ENCODE measurements at places on chromosomes 1 and 21. TPM values are rescaled to one million over a fixed set of nuclear protein-coding genes. Genes with fewer than 3 reads are reported as not detected.

Gene DMBX1
- total RNA-seq = not detected

Gene PTGS2
- total RNA-seq = 38.2 TPM

Gene TACSTD2
- 0.19 TPM for total RNA-seq

Gene CFHR3
- not detected for total RNA-seq

Gene TAS1R1
- total RNA-seq = not detected

Gene SLC2A1
- total RNA-seq = 192 TPM

Gene CDA
- not detected for total RNA-seq

Gene IVL
- total RNA-seq = not detected

Gene OR2W3
- total RNA-seq = 0.58 TPM

Gene ANGPTL3
- total RNA-seq = not detected

Gene AMY1B
- not detected for total RNA-seq

Gene PLCH2
- under 0.01 TPM for total RNA-seq

Gene NR1I3
- not detected for total RNA-seq

Gene RGS18
- not detected for total RNA-seq

Gene ARHGAP29
- total RNA-seq = 60.3 TPM

Gene VANGL2
- total RNA-seq = 0.28 TPM

Gene MAP1LC3C
- 0.28 TPM for total RNA-seq

Gene FAM177B
- not detected for total RNA-seq

All from regular cardiac myocyte (primary cell).